Activated naive CD4-positive, alpha-beta T cell treated with anti-CD3 and anti-CD28 coated beads, Interleukin-2, amount 10 ng/mL, durations not matched to agents 5 hours and 36 hours (primary cell): ENCODE measurements at places on chromosomes 6 and 20. TPM values are rescaled to one million over a fixed set of nuclear protein-coding genes. Genes with fewer than 3 reads are reported as not detected.

The SLC25A27 gene
- not detected for total RNA-seq

The GSTA2 gene
- total RNA-seq: not detected

The ETV7 gene
- 5.3 TPM for total RNA-seq

The SLC22A16 gene
- total RNA-seq: not detected

The SESN1 gene
- 18.6 TPM for total RNA-seq

The RNF217 gene
- total RNA-seq: 1.8 TPM

The LGSN gene
- not detected for total RNA-seq

The TBX18 gene
- total RNA-seq: not detected

The PTPRK gene
- total RNA-seq: 1.4 TPM

The C20orf96 gene
- total RNA-seq: 5.9 TPM

The ATP6V1G2 gene
- 4.2 TPM for total RNA-seq

The OR2J3 gene
- total RNA-seq: not detected

The MUCL3 gene
- total RNA-seq: not detected

The CNKSR3 gene
- 0.08 TPM for total RNA-seq

The RIMS4 gene
- not detected for total RNA-seq

The SNX9 gene
- total RNA-seq: 18.3 TPM

The CCM2L gene
- total RNA-seq: not detected

The DNAAF9 gene
- 1.4 TPM for total RNA-seq

The GMPR gene
- total RNA-seq: 0.48 TPM

The PAX1 gene
- not detected for total RNA-seq

The SPAG4 gene
- 2.7 TPM for total RNA-seq

The CRISP2 gene
- not detected for total RNA-seq

The NKX2-2 gene
- total RNA-seq: not detected

The PDE7B gene
- 1.6 TPM for total RNA-seq

The OPRM1 gene
- total RNA-seq: not detected

The GSTA1 gene
- not detected for total RNA-seq

The IRF4 gene
- total RNA-seq: 279 TPM

The KCNG1 gene
- not detected for total RNA-seq

The RGS17 gene
- total RNA-seq: not detected

The PTK6 gene
- 0.50 TPM for total RNA-seq

The C4A gene
- total RNA-seq: 4.2 TPM

The SLC16A10 gene
- 3.4 TPM for total RNA-seq

The AGPAT4 gene
- total RNA-seq: 7.0 TPM

The TFAP2D gene
- not detected for total RNA-seq

The PAQR8 gene
- 21.6 TPM for total RNA-seq

The NR2E1 gene
- total RNA-seq: not detected

The SLC32A1 gene
- not detected for total RNA-seq

The PPP1R16B gene
- total RNA-seq: 78.0 TPM

The TBXT gene
- not detected for total RNA-seq

The CAP2 gene
- total RNA-seq: not detected

The SPATA25 gene
- 2.5 TPM for total RNA-seq

The NKX2-4 gene
- total RNA-seq: not detected

The TNFRSF6B gene
- total RNA-seq: not detected

The MARCKS gene
- total RNA-seq: 0.17 TPM

The RNF39 gene
- not detected for total RNA-seq

The CST2 gene
- total RNA-seq: not detected

The RBM38 gene
- 133 TPM for total RNA-seq

The SNAP25 gene
- not detected for total RNA-seq

The ANGPT4 gene
- not detected for total RNA-seq

The VTA1 gene
- total RNA-seq: 38.4 TPM

The RAET1G gene
- total RNA-seq: not detected

The TUBB1 gene
- total RNA-seq: not detected

The CST1 gene
- not detected for total RNA-seq

The GPX5 gene
- total RNA-seq: not detected
